Left kidney (tissue), 8 donors: ENCODE measurements at places on chromosomes 1 and 21. TPM values are rescaled to one million over a fixed set of nuclear protein-coding genes. Genes with fewer than 3 reads are reported as not detected.

DNA sequence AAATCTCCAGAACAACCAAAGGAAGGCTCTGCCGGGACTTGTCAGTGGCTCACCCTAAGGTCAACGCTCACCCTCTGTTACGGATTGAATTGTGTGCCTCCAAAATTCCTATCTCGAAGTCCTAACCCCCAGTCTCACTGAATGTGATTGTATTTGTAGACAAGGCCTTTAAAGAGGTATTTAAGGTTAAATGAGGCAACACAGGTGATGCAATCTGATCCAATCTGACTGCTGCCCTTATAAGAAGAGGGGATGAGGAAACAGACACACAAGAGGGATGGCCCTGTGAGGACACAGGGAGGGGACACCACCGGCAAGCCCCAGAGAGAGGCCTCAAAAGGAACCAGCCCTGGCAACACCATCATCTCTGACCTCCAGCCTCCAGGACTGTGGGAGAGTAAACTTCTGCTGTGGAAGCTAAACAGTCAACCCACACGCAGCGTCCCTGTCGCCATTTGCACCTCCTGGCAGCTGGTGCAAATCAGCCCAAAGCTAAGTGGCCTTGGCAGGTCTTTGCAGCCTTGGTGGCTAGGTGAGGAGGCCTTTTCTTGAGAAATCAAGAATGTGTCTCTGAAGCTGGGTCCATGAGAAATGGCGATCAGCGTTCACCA, 24.2 kb downstream of the UBASH3A start:
- no peak for DNase-seq

DNA sequence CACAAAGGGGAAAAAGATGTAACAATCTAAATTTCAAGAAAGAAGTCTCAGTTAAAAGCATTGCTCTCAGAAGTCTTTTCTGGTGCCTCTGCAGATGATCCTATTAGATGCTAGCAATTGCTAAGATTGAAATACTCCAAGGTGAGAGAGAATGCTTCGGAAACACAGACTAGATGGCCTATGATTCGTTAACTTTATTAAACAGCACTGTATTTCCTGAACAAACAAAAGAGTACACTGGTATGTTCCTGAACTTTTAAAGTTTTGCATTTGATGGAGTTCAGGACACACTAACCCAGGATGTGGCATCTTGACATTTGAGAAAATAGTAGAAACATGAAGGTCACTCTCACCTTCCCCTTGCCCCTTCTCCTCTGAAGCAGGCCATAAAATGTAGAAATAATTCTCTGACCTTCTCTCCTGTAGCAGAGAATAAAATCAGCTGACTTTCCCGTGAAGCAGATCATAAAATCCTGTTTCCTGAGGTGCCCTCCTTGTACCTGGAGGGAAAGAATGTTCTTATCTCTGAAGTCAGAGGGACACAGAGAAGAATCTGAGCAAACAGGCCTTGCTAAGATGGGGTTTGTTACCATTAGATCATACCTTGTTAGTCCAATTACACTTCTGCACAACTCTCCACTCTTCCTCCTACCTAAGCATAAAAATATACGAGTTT, 142.9 kb upstream of the USP25 start:
- no peak for DNase-seq

DNA sequence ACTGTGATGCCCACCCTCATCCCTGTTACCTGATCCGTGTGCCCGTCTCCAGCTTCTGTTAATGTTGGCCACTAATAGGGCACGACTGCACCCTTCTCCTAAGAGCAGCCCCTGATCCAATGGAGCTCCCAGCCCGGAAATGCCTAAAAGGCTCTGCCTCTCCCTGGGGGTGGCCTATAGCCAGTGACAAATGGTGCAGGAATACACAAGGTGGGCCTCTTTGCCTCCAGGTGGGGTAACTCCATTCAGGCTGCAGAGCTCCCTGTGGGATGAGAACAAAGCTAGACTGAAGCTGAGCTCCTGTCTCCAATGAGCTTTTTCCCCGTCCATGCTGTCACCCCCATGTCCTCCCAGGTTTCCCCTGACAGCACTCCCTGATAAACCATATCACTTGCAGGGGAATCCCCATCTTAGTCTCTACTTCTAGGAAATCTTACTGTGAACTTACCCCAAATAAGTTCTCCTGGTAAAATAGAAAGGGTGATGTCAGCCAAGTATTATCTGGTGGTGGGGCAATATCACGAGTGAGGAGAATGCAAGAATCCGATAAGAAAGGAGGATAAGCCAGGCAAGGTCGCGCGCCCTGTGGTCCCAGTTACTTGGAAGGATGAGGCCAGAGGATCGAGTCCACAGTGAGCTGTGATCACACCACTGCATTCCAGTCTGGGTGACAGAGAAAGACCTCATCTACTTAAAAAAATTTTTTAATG, 18.6 kb downstream of the S100A7A start:
- DNase-seq, result no peak

GRCh38 chr1:177945943-177946650, 23.8 kb downstream of the SEC16B start:
- peak; percentile 74 for DNase-seq

Gene GJA9
- polyA plus RNA-seq, result 0.76 TPM

DNA sequence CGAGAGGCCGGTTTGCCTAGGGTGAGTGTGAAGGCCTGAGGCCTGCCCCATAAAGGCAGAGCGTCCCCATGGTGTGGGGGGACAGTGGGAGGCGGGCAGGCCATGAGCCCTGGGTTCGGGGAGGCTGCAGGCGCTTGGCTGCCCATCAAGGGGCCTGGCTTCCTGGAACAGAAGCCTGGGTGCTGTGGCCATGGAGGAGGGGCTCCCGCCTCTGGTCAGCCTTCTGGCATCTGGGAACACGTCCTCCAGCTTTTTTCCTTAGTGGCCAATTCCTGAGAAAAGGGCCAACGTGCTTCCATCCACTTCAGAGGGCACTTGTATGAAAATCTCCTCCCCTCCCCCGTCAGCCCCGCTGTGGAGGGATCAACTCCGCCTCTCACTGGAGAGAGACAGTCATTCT, 58.7 kb downstream of the PRDM16 start:
- no peak for DNase-seq

DNA sequence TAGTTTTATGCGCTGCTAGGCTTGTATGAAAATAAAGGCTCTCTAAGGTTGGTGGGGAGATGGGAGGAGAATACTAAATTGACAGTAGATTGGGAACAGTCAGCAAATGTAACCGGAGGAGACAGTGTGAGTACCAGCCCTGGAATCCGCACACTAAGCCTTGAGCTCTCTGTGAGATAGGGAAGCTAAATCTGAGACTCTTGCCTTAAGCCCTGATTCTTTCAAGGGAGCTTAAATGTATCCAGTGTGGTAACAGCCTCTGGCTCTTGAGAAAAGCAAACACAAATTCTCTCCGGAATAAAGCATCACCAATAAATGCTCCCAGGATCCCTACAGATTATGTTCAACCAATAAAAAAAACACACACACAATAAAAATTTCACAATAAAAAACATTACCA, 33.0 kb upstream of the PDPN start:
- no peak for DNase-seq

DNA sequence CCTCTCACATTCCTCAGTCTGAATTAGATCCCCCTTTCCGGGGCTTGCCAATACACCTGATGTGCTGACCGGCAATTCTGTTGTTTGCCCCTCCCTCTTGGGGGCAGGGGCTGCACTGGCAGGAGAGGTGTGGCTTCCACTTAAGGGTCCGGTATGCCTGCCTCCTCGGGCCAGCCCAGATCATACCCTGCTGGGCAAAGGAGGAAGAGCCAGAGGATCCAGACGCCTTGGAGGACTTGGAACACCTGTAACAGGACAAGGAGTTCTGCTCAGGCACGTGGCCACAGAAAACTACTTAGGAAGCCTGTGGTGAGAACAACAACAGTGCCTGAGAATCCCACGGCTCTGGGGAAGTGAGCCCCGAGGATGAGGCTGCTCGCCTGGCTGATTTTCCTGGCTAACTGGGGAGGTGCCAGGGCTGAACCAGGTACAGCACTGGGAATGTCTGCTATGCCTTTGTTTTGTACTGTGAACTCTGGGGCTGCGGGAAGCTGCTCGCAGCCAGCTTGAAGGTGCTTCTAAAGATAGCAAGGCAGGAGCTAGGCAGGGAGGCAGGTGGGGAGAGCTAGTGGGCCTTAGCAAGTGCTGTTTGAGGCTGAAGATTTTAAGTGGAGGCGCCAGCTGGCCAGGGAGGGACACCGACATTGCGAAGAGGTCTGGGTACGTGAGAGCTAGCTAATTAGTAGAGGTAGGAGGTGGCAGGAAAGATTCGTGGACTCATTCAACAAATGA, at the start of gene SMPDL3B:
TSS of gene SMPDL3B (plus strand) at position 183 of the 732 bp plus-strand sequence. CDS start at position 367, 184 bp downstream.
- DNase-seq, result peak; percentile 57

GRCh38 chr1:201061886-201062285, 38.4 kb upstream of the KIF21B start:
- no peak for DNase-seq

DNA sequence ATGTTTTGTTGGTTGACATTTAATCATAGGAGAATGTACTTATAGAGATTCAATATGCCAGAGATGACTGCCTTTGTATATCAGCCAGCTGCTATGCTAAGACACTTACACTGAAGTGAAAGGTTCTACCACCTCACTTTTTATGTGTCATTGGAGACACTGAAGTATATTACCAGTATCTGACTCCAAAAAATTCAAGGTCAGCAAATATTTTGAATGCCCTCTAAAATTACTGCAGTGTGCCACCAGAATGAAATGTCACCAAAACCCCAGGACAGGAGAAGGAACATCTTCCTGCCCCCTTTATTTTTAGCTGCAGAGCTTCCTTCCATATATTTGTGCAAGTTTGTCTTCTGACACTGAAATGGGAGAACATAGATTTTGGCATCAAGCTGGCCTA, 141.5 kb downstream of the LRRC40 start:
- no peak for DNase-seq
